ENCODE measurements at places on chromosomes 2 and 18. TPM values are rescaled to one million over a fixed set of nuclear protein-coding genes. Genes with fewer than 3 reads are reported as not detected.

Gene RAB17
- total RNA-seq, result 2.0 TPM

Gene CDH7
- total RNA-seq, result not detected

Gene ASB18
- not detected for total RNA-seq

Gene CROCC2
- total RNA-seq, result not detected

Gene TMEM200C
- total RNA-seq, result 0.38 TPM

Gene CAPN14
- total RNA-seq, result 266 TPM

Gene CNDP1
- not detected for total RNA-seq

Gene C2orf74
- total RNA-seq, result 8.7 TPM

Gene NT5C1B
- not detected for total RNA-seq

Gene FIGN
- total RNA-seq, result 0.38 TPM

DNA sequence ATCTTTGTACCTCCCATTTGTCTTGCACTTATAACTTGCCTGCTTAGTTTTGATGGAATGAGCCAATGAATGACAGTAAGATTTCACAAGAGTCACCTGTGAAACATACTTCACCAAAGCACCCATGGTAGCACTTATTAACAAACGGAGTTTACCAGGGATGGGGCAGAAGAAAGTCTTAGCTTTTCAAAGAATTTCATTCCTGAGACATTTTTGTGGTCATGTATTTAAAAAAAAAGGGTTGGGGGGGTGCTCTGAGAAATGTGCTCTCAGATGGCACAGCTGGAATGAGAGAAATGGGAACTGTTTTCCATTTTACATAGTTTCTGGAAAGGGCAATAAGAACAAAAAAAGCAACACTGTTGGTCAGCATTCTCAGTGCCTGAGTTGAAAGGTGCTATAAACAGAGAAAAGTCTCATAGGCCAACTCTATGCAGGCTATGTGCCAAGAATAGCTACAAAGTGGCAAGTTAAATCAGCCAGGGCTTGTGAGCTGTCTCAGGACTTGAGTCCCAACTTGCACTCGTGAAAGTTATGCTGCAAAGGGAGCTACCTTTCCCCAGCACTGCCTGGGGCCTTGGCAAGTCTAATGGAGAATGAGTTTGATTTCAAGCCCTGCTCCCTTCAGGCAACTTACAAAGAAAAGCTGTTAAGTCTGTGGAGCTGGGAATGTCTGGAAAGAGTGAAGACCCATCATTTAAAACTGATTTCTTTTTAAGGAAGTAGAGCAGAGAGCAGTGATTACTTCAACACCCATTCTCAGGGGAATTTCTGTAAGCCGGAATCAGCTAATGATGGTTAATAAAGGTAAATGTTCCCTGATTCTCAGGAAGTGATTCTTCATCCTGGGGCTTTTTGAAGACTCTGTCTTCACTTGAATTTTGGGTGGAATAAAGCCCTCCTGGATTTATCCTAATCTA, 170.6 kb downstream of the SLC8A1 start:
- no peak for DNase-seq

DNA sequence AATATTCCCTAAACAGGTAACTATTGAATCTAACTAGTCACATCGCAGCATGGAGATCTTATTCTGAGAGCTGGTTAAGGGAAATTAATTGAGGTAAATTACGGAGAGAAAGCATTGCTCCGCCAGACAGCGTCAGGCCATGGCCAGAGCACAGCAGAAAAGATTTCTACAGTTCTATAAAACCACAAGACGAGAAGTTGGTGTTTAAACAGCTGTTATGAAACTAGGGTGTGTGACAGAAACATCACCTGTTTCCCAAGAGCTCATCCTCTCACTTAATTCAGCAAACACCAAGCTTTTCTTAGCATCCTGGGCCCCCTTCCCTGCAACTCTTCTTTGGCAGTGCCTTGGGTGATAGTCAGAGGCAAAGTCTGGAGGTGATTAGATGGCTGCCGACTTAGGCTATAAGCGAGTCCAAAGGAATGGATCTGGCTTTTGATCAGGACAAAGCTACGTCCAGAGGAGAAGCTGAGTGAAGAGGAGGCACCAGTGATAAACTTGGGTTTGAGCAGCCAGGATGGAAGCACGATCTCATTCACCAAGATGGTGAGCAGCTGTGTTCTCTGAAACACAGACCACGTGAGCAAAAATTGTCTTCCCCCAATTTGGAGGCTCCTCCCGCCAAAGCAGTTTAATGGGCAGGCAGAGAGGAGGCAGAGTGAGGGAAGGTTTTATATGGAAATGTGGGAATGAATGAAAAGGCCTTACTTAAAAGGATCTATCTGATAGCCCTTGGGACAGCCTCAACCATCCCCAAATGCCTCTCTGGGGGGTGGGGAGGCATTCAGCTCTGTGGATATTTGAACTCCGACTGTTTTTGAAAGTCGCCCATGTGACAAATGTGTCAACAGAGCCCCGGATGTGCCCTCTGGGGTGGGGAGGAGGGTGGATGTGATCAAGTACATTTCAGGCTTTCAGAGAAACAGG, 57.8 kb downstream of the PKDCC start:
- DNase-seq, result peak; percentile 20

DNA sequence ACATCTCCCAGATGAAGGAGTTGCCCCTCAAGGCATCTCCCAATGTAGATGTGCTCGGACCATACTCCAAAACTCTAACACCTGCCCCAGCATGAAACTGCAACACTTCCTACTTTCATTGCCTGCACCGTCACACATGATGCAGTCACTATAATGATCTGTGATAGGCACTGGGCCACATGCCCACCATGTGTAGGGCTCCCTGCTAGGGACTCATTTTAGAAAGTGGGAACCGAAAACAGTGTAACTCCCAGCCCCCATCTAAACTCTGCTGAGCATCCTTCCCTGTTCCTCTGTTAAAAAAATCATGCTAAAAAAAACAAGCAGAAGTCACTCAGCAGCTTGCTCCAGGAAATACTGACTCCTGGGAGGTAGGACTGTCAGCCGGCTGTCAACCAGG, 496.1 kb upstream of the RAB6C start:
- DNase-seq, result no peak

DNA sequence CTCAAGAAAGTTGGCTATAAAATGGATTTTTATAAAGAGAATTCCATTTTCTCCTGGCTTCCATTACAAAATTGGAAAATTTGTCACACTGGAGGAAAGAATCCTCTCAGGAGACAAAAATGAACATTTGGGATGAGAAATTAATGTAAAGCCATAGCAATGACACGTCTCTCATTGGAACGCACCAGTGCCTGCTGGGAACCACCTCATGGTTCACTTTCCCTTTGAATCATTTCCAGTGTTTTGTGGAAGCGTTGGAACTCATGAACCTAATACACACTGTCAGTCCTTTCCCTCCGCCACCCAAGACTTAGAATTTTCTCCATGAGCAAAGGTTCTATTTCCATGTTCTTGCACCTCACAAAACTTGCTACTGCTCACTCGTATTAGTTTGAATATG, 21.0 kb upstream of the NRP2 start:
- no peak for DNase-seq

GRCh38 chr2:178908810-178909209, 101.6 kb upstream of the TTN start:
- DNase-seq, result no peak

- no peak for DNase-seq
Measured at GRCh38 chr2:810397-810796, 133.2 kb upstream of the TMEM18 start.

DNA sequence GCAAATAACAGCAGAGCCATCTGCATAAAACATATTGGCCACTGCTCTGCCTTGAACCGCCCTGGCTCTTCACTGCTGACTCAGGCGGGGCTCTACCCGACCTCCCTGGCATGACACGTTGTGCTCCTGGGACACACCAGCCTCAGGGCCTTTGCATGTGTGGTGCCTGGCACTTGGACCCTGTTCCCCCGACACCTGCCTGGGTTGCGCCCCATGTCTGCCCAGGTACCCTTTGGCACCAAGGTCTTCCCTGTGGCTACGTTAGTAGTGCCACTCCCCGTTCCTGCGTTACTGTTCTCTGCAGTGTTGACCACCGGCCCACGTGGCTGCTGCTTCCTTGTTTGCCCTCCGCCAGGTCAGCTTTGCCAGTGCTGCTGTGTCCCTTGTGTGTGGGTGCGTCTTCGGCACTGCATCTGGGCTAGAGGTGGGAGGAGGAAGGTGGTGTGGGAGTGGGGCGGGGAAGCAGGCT, 20.3 kb downstream of the ATG4B start:
- DNase-seq, result no peak

DNA sequence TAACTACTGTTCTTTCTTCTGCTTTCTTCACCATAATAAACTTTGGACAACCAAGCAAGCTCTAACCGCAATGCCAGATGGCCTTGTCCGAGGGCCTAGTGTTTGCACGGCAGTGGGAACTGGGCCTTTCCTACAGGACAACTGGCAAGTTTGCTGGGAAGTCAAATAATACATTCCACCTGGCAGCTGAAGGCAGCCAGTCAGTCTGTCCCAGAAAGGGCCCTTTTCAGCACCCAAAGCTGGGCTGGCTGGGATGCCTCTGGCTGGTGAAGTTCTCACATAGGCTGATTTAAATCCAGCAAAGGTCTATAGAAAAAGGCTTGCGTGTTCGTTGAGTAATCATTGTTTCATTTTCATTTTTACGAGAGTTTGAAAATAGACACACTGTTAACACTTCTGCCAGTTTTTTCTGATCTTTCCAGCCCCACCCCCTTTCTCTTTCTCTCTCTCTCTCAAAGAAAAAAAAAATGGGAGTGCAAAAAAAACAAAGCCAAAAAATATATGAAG, 110.0 kb upstream of the EPAS1 start:
- DNase-seq, result no peak

- no peak for DNase-seq
Measured at GRCh38 chr2:240557808-240558207, at the start of gene ANKMY1. Gene ANKMY1, minus strand, starts transcription at chr2:240557988. Its CDS starts 653 bp downstream, at chr2:240557335.

DNA sequence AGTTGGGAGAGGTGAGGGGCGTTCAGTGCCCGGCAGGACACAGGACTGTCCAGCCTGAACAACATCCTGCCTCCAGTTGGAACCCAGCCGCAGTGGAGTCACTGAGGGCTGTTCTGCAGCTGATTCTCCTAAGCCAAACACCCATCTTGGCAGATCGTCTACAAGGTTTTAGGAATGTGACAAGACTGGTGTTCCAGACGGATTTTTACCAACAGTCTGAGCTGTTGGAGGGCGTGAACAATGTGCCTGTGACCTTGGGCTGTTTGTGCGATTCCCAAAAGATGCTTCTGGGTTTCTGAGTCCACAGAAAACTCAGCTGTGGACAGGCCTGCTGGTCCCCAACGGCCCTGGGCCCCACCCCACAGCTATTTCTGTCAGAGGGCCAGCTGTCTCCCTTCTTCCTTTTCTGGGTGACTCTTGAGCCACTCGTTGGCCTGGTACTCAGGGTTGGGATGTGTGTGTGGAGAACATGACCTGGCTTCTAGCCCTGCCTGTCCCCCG, 5.7 kb downstream of the LRRFIP1 start:
- no peak for DNase-seq

DNA sequence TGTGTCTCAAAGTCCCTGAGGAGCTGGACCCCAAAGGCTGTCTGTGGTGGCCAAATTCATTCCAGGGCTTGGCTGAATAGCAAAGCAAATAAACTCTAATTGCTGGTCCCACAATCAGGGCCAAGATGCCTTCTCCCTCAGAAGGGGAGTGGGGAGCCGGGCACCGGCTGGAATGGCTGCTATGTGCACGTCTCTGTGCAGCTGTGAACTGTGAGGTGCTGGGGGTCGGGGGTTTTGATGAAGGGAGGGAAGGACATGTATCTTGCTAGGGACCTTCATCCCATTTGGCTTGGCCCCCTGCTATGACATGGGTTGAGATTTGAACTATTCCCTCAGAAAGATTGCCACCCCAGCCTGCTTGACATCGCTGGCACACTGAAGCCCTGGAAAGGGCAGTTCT, 60.4 kb downstream of the CIB4 start:
- no peak for DNase-seq

GRCh38 chr2:191869178-191869577, 22.3 kb upstream of the CAVIN2 start:
- no peak for DNase-seq

GRCh38 chr2:10914272-10914693, 2.5 kb downstream of the KCNF1 start:
- DNase-seq, result no peak

DNA sequence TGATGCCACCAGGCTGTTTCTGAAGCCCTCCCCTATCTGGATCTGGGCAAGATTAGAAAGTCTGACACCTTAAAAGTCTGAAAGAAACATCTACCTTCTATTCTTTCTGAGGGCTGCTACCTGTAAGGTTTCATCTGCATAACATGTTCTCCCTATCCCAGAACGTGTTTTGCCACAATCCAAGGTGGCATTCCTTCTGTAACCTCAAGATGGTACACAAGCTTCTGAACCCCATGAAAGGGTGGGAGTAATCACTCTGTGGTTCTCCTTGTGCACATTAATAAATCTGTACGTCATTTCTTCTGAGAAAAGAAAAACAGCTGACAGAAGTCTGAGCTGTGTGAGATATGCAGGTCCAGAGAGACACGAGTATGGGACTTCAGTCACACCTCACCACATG, 41.8 kb upstream of the MSH6 start:
- no peak for DNase-seq

GRCh38 chr2:33645861-33646260, 46.8 kb upstream of the FAM98A start:
- DNase-seq, result no peak

- DNase-seq, result no peak
Measured at GRCh38 chr2:220687231-220687843, 884.8 kb downstream of the EPHA4 start.

DNA sequence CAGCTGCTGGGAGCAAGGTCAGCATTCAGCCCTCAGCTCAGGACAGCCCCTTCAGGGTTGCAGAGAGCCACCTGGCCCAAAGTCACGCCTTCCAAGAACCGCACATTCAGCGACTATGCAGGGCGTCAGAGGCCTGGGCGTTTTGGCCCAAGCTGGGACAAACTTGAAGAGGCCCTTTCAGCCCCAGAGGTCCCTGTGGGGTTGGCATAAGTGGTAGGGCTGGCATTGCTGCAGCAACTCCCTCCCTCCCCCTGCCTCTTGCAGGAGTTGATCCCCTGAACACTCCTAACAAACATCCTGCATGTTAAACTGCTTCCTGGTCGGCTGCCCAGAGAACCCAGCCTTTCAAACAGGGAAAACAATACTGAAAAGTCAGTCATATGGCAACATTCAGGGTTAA, 192.9 kb upstream of the SMAD2 start:
- DNase-seq, result no peak

GRCh38 chr18:75422341-75422910, 5.1 kb downstream of the SMIM21 start:
- DNase-seq, result no peak

Measured in esophagus squamous epithelium (tissue), 5 donors.